ENCODE measurements at places on chromosomes 1 and 21. TPM values are rescaled to one million over a fixed set of nuclear protein-coding genes. Genes with fewer than 3 reads are reported as not detected.

The DUSP23 gene
- polyA plus RNA-seq: 77.7 TPM

The CHD5 gene
- not detected for polyA plus RNA-seq

The HSD3B2 gene
- 5.8 TPM for polyA plus RNA-seq

The PGLYRP4 gene
- 1.1 TPM for polyA plus RNA-seq

The OR6N1 gene
- polyA plus RNA-seq: not detected

DNA sequence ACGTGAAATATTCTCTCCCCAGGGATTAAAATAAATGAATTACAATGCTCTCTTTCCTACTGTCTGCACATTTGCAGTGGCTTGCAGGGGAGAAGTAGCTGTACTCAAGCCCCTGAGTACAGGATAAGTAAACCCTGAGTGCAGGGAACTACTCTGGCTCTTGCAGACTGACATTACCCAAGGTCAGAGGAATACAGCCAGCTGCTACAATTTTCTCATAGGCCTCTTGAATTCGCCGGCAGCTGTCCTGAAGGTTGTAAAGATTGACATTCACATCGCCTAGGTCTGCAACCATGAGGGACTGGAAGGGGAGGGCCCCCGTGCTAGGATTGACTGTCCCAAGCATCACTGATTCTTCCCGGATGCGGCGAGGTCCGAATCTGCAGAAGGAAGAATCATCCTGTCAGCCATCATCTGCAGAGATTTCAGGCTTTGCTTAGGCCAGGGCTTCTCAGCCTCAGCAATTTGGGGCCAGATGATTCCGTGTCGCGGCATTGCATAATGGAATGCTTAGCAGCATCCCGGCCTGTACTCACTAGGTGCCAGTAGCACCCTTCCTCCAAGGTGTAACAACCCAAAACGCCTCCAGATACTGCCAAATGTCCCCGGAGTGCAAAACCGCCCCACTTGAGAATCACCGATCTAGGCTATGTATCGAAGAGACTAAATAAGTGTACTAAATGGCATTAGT, 1.7 kb downstream of the AGMAT start:
- no peak for DNase-seq
